ENCODE measurements at places on chromosomes 6 and 20.

DNA sequence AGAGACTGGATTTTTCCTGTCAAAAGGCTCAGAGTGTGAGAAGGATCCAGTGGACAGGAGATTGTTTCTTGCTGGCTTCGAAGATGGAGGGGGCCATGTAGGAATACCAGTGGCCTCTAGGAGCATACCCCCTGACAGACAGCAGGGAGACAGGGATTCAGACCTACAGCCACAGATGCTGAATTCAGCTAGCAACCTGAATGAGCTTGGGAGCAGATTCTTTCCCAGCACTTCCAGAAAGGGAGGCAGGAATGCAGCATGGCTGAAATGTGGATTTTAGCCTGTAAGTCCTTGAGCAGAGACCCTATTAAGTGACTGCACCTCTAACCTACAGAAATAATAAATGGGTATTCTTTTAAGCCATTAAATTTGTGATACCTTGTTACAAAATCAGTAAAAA is 44.6 kb downstream of the STXBP5 start:
- no peak for DNase-seq

DNA sequence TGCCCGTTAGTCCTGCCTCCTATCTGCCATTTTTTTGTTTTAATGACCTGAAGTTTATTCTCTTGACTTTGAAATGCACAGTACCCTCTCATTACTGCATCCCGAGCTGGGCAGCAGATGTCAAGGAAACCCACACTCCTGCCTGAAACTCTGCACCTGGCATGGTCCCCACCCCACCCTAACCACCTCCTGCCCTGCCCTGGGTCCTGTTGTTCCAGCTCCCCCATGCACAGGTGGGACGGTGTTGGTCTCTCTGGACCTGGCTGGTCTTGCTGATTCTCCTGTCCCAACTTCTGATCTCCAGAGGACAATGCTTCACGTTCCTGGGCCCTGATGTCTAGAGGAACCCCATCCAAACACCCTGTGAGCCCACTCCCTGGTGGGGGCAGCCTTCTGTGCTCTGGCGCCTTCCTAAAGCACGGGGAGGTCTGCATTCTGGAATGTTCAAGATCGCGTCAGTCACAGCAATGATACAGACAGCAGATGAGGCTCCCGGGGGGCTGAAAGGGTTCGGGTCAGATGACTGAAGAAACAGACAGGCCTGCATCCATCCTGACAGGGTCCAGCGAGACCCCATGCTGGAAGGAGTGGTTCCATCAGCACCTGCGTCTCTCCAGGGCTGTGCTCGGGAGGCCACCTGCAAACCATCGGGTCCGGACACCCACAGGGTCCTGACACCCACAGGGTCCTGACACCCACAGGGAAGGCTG is 73.6 kb downstream of the ERMARD start:
- DNase-seq = no peak

GRCh38 chr6:43716099-43716498 is 28.5 kb upstream of the MRPS18A start:
- no peak for DNase-seq

DNA sequence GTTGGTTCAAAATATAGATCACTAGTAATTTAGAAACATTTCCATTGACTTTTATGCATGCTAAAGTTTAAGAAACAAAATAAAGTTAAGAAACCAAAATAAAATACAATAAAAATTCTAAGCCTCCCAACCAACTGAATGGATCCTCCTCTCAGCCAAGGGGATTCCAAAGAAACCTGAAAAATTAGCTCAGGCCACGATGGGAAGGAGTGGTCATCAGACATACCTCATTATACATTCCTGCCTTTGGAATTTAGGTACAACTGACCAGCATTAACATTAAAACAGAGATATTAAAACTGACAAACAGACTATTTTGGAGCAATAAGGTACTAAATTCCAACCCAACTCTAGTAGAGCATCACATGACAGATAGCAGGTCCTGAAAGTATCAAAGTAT is 275.2 kb downstream of the PKHD1 start:
- no peak for DNase-seq

- DNase-seq = no peak
Observed at GRCh38 chr6:16184129-16184528, 54.3 kb upstream of the GMPR start.

All from renal cortex interstitium (tissue), 15 donors.